NCI-H2171 (cell line): ENCODE measurements at places on chromosomes 1 and 21.

GRCh38 chr1:223231011-223231572, 88.0 kb upstream of the TLR5 start:
- no peak for DNase-seq

DNA sequence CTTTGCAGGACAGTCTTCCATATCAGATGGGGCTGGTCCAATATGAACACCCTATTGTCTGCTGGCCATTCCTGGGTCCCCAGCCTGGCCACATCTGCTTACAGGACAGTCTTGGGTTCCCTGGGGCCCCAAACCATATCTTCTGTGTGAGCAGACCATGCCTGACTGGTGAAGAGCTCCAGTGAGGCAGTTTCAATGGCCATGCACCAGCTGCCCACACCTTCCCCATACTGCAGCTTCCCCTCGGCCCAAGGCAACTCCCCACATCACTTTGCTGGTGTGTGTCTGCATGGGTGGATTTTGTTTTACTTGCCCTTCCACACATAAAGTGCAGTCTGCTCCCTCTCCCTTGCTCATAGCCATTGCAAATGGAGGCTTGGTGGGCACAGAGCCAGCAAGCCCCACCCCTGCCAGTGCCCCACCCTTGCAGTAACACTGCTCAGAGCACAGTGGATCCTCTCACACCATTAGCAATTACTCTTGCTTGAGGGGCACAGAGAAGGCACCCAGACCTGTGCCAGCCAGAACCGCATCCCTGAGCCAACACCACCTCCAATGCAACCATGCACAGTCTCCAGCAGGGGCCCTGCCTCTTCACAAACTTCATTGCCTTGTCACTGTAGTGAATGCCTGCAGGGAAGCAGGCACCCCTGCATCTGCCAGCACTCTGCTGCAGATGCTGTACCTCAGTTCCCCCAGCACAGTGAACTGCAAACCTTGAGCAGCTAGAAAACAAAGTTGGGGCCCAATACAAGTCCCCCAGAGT, 474.5 kb upstream of the BEND5 start:
- DNase-seq, result no peak

- peak; percentile 15 for DNase-seq
These were observed 79.6 kb downstream of the PROX1 start for GRCh38 chr1:214067397-214067796.

GRCh38 chr1:6397844-6398441, 4.4 kb upstream of the ACOT7 start:
- no peak for DNase-seq

- no peak for DNase-seq
These were observed 2.5 kb downstream of the TGFBR3 start for GRCh38 chr1:91883470-91883869.

GRCh38 chr1:203581841-203582240, 44.8 kb upstream of the ATP2B4 start:
- DNase-seq, result no peak

DNA sequence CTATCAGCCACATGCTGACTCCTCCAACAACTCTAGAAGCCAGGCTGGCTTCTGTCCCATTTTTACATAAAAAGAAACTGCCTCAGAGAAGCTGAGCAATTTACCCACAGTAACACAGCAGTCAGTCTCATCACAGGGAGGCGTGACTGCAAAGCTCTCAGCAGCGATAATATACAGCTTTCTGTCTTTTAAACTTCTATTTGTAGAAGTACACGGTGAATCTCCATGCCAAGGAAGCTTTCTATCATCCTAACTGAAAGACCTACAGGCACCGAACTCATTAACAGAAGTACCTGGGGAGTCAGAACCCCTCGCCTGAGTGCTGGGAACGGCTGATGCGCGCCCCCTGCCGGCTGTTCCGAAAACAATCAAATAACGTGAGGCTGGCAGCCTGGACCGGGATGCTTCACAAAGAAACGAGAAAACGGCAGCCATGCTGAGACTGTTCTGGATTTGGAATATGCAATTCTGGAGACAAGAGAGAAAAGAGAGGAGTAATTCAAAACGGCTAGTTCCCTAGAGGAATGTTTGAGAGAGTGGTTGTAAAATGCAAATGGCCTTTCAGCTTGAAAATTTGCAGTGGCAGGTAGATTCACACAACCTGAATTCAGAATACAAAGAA, 43.5 kb upstream of the RAB4A start:
- peak; percentile 33 for DNase-seq

- no peak for DNase-seq
These were observed 7.0 kb downstream of the LRRC3 start for GRCh38 chr21:44462086-44462833.

DNA sequence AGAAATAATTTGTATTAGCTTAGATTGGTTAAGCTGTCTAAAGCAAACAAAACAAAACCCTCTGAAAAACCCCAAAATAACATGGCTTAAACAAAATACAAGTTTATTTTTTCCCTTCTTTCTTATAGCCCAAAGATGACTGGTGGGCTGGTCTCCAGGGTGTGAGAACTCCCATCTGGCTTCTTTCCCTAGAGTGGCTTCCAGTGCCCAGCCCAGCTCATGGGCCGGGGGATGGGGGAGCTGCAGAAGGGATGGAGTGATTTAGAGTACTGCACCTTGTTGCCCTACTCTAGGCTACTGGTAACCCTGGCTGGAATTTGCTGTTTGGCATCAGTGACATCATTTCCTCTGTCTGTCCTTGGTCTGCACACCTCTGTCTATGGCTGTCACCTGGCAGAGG, 223.0 kb downstream of the PBX1 start:
- no peak for DNase-seq

GRCh38 chr1:189752461-189752995, 725.1 kb downstream of the BRINP3 start:
- DNase-seq, result no peak

- DNase-seq, result no peak
These were observed 76.5 kb upstream of the C1orf21 start for GRCh38 chr1:184310157-184310819.

GRCh38 chr1:35932941-35933340, 2.0 kb downstream of the AGO3 start:
- no peak for DNase-seq

DNA sequence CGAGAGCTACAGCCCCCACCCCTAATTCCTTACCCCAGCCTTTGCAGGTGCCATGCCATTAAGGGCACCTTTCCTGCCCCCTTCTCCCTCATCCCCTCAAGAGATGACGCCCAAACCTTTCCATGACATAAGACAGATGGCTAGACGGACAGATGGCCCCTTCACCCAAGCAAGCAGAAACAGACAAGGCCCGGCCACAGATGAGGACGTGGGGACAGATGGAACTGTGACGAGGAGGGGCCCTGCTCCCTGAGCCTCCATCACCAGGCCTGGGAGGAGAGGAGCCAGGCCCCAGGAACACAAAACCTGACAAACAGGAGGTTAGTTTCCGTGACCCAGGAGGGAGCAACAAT, 24.7 kb upstream of the PEF1 start:
- DNase-seq, result no peak

DNA sequence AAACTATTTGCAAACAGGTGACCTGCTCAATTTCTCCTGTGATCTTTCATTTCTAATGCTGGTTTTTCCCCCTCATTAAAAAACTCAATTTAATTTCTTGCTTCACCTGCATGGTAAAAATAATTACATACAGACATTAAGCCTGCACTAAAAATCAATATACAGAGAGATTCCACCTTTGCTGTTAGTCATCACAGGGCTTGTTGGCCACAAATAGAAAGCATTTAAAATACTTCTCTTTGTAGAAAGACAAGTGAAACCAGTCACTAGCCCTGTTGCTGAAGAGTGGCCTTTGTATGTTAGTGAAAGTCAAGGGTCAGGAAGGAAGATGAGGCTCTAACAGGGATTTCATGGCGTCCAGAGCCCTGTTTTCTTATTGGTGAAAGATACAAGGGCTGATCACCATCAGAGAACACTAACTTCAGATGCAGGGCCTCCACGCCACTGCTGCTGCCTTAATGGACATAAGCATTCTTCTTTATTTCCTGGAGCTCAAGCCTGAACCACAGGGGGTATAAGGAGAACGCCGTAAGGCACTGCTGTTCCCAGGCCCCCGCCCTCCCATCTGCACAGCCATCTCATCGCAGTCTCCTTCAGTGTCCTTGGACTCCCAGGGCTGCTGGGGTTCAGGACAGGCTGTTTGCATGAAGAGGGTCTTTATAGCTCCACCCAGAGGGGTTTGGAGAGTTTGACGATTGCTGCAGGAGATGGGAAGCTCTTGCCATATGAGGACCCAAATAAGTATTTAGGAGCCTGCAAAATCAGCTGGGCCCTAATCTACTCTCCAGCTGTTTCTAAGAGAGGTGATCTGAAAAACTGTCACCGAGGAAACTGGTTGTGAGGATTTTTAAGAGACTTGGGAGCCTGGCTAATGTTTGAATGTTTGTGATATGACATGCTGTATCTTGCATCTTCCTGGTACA, 117.3 kb upstream of the IRF2BP2 start:
- DNase-seq, result peak; percentile 75

- DNase-seq, result no peak
These were observed 279.5 kb upstream of the NR5A2 start for GRCh38 chr1:199747984-199748383.

- no peak for DNase-seq
These were observed 276.1 kb downstream of the LMX1A start for GRCh38 chr1:165080253-165080896.

GRCh38 chr1:67704351-67704750, 19.4 kb downstream of the GADD45A start:
- peak; percentile 92 for DNase-seq

GRCh38 chr1:238396140-238396539, 505.4 kb upstream of the ZP4 start:
- DNase-seq, result no peak

- peak; percentile 93 for DNase-seq
These were observed at the start of gene IPO9 for GRCh38 chr1:201828820-201829774. Gene IPO9 (plus strand): TSS chr1:201829157. CDS start chr1:201829210, 53 bp downstream.

- no peak for DNase-seq
These were observed 190.9 kb upstream of the ADGRL4 start for GRCh38 chr1:79197421-79197820.

GRCh38 chr1:66247415-66248208, 286.3 kb upstream of the SGIP1 start:
- no peak for DNase-seq

DNA sequence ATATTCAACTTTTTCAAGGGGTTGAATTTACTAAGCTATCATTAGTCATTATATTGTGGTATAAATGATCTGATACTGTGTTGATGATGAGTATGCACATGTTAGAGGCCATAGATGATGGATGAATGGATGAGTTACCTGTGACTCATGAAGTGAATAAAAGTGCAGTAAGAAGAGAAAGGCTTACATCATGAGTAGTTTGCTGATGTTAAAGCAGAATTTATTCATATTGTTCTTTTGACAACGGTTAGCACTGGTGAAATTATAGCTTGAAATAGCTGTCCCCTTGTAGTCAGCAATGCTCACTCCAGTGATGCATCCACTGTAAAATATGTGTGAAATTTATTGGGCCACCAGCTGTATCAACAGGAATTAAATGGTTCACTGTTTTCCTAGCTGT, 541.0 kb upstream of the ZRANB2 start:
- DNase-seq, result no peak

DNA sequence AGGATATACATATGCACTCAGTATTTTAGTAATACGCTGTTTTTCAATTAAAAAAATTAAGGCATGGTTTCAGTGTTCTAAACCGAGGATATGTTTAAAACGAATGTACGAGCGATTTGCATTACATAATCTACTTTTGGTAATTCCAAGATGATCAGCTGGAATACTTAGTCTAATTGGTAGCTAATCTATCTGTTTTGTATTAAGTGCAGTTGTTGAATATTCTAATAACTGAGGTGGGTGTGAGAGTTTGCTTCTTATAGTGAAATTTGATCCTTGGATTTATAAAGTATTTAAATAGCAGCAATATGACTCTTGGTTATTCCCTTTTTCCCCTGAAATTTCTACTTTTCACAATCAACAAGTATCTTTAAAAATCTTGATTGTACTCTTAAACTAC, 1.3 kb downstream of the RNF2 start:
- DNase-seq, result no peak

DNA sequence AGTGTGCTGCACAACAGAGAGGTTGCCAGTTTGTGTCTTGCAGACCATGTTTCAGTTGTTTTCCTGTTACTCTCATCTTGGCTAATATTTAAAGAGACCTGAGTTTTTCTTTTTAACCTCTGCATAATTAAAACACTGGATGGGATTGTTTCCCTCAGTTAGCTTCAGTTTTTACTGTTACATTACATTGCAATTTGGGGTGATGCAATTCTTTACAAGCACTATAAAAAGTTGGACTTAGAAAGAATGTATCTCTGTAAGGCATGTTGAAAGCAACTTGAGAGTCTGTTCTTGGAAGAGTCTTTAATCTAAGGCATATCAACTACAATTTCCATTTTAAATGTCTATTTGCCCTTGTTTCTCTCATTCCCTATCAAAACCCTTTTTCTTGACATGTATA, 99.1 kb downstream of the DNM3 start:
- DNase-seq, result no peak

DNA sequence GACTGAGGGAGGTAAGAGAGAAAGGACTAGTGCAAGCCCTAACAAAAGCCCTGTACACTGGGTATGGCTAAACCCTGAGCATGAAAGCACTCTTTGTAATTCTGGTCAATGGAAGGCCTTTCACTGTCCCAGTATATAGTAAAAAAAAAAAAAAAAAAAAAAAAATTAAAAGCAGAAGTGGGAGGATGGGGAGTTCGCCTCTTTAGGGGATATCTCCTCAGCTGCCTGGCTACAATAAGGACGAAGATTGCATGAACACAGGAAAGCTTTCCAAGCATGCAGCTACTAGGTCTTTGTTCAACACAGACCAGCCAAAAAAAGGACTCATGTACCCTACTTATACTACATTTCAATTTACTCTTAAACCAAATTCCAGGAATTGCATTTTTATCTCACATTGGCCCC, 59.1 kb downstream of the EIF4G3 start:
- no peak for DNase-seq

GRCh38 chr1:56577406-56578137, 1.8 kb downstream of the PLPP3 start:
- no peak for DNase-seq

GRCh38 chr1:61981870-61982660, 212.6 kb upstream of the L1TD1 start:
- DNase-seq, result no peak

GRCh38 chr1:6783936-6784559, 1.2 kb upstream of the CAMTA1 start:
- DNase-seq, result no peak

DNA sequence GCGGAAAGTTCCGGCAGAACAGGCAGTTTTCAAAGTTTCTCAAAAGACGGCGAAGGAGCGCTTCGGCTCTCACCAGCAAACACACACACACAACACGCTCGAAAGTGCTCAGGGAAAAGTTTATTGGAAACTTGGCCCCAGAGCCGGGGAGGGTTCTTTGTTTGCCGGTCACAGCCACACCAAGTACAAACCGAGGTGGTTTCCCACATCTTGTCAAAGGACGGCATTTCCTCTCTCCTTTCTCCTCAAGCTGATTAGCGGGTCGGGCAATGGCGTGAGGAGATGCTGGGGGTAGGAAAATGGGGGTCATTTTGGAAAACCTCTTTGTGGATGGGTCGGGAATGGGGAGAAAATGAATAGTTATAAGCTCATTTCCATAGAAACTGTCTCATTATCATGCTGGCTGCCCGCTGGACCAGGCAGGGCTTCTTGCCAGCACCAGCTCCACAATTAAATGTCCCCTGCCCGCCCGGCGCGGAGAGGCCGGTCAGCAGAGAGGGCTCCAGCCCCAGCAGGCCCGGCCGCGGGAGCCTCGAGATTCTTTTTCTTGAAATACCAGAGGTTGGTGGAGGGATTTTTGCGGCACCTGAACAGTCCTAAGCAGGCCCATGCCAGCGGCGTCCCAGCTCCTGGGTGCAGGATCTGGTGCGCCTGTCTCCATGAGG, 92.3 kb downstream of the PRDM16 start:
- no peak for DNase-seq
